ENCODE measurements at places on chromosomes 13 and 19.

- no peak for DNase-seq
Observed at GRCh38 chr19:20333508-20333907, 166.5 kb downstream of the ZNF486 start.

DNA sequence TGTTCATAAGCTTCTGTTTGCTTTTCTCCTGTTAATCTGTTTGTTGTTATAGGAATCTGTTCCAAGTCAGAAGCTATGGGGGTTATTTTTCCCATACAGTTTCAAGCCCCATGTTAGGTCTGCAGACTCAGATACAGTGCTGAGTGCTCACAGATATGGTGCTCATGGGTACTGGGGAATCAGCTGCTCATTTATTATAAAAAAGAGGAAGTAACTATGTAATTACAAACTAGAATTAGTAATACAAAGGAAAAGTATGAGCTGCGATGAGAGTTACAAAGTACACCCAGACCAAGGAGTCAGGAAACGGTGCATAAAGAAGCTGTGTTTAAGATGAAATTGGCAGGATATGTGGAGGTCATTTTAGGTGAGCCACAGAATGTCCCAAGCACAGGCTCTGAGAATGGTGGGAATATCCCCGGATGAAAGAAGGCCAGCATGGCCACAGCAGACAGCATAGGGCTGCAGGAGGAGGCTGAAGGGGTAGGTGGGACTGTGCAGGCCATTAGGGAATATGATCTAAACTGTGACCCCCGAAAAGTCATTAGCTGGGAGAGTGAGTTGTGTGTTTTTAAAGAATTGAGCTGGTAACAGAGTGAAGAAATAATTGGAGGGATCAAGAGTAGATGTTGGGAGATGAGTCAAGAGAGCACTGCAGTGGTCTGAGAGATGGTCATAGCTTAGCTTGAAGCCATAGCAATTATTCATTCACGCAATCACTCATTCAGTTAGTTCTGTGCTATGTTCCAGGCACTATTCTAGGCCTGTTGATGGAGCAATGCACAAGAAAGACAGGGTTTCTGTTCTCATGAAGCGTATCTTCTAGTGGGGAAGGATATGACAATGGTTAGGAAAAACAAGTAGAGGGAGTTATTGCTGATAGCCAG, 177.4 kb upstream of the UBL3 start:
- no peak for DNase-seq

GRCh38 chr13:95547531-95548167, 4.9 kb upstream of the CLDN10 start:
- no peak for DNase-seq

DNA sequence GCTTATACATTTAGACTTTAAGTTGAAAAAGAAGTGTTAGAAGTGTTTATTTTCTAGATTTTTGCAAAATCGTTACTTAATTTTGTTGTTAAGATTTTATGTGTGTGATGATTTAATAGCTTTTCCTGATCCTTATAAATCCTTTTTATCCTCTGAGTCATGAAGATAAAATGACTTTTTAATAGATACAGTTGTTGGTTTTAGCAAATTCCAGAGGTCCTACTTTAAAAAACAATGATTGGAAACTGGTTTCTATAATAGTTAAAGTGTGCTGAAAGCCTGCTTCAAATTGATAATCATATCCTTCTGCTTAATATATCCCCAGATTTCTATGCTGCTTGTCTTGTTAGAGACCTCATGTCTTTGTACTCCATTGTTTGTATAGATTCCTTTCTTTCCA, 39.0 kb downstream of the RNASEH2B start:
- DNase-seq = no peak

DNA sequence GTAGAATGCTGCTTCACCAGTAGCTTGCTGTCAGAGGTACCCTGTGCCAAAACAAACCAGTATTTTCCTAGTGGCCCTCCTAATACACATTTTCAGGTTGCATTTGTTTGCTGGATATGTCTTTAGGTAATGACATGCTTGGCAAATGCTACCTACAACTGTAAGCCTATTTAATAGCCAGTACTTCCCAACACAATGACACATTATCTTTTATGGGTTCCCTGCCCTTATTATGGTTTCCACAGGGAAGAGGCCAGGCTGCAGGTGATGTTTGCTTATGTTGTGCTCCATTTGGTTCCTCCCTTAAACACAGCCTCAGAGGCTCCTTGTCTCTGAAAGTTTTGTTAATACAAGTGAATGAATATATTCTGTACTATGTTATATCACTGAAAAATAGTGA, 24.7 kb downstream of the FRY start:
- DNase-seq = no peak

- no peak for DNase-seq
Observed at GRCh38 chr19:48461651-48461981, 6.2 kb downstream of the KCNJ14 start.

GRCh38 chr13:46612267-46612666, 59.3 kb downstream of the LRCH1 start:
- no peak for DNase-seq
